ENCODE measurements at places on chromosomes 2 and 18.

DNA sequence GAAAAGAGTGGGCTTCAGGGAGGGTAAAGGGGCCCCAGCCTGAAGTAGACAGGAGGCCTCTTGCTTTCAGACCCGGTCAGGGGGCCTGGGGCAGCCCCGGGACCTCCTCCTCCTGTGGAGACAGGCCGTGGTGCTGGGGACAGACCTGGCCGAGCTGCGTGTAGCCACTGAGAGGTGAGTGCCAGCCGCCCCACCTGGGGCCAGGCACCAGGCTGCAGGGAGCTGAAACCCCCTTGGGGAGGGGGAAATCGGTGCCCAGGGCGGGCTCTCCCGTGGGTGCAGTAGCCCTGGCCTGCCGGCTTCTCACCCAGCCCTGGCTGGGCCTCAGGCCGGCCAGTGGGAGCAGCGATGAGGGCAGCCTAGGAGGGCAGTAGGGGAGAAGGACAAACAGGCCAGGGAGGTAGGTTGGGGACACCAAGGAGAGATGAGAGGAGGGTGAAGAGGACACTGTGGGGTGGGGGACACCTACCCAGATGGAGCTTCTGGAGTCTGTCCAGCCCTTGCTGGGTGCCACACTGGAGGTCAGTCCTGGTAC, 24.0 kb downstream of the CROCC2 start:
- DNase-seq: peak; percentile 62

DNA sequence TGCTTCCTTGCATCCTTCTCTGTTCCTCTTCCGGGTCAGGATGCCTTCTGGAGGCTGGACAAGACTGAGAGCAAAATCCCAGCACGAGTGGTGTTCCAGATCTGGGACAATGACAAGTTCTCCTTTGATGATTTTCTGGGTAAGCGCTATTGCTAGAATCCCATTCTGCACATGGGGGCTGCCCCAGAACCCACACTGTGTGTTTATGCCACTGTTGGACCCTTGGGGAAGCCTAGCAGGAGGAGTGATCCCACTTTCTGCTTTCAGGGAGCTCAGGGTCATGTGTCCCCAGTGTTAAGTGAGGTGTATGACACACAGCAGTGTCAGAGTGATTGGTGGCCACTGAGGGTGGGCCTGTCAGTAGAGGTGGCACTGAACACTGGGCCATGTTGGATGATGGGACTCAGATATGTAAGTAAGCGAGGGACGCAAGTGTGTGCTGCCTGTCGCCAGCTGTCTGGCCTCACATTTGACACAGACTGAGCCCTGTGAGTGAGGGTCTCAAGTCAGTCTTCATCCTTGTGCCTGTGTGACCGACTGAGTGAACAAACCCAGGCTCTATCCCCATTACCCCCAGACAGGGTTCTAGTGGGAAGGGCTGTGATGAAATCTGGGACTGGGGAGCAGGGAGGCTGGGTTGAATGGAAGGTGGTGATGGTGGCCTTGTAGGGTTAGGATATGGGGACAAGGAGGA, 220.9 kb downstream of the DYSF start:
- peak; percentile 57 for DNase-seq

DNA sequence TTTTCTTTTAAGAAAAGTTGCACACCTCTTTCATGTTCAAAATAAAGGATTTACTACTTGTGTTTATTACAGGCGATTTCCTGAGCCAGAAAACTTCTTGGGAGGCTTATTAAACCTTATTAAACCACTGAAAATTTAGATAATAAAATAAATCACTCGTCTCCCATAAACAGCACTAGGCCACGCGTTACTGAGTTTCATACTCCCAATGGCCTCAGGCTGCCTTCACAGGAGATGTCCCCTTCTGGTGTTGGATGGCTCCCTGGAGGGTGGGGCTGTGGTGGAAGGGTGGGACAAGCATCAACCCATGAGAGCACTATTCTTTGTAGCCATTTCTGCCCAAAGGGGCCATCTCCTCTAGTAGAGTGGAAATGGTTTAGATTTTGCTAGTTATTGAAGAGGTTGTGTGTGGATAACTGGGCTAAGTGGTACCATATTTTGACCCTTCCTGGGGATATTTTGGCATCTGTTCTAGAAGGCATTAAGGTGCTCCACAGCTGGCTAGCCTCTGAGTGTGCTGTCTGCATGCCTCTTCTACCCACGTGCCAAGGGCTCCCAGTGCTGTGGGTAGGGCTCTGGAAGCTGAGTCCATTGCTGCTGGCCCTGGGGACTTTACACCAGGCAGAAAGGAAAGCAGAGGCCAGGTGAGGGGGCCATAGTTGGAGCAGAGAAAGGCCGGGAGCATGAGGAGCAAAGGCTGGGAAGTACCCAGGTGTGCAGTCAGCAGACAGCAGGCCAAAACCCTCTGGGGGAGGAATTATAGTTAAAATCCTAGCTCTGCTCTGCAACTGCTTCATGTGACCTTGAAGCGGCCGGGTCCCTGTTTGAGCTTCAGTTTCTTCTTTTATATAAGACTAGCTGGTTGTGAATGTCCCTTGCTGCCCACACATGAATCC, 121.7 kb upstream of the SMAD2 start:
- no peak for DNase-seq

DNA sequence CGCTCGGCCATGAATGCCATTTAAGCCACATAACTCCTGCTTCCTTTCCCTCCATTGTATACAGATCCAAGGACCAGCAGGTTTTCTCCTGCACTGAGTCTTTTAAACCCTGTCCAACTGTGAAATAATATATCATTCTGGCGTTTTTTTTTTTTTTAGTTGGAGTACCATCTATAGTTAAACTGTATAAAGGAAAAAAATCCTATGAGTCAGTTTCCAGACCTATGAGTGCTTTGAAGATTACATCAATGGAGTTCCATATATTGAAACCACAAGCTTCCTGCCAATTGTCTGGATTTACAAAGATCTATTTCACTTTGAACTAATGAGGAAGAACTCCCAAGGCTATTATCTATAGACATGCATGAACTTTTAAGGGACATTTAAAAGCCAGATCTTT, 2.4 kb upstream of the MALT1 start:
- no peak for DNase-seq

GRCh38 chr2:217835931-217836891, 166.6 kb downstream of the TNS1 start:
- peak; percentile 88 for DNase-seq

GRCh38 chr2:233449921-233450863, 95.9 kb downstream of the DGKD start:
- DNase-seq: peak; percentile 63

DNA sequence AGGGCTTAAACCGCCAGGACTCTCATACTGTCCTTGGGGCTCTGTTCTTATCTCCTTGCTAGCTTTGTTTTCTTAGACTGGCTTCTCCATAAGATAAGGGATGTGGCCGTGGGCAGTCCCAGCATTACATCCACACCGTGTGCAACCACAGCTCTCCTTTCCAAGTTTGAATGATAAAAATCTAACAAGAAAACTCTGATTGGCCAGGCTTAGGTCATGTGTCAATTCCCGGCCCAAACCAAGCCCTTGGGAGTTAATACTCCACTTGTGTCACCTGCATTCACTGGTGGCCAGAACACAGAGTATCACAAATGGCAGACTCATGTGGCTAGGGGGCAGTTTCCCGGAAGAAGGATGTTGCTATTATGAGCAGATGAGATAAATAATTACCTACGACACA, 43.2 kb upstream of the KDM3A start:
- no peak for DNase-seq

GRCh38 chr2:100071335-100072043, 70.9 kb downstream of the AFF3 start:
- DNase-seq: no peak

DNA sequence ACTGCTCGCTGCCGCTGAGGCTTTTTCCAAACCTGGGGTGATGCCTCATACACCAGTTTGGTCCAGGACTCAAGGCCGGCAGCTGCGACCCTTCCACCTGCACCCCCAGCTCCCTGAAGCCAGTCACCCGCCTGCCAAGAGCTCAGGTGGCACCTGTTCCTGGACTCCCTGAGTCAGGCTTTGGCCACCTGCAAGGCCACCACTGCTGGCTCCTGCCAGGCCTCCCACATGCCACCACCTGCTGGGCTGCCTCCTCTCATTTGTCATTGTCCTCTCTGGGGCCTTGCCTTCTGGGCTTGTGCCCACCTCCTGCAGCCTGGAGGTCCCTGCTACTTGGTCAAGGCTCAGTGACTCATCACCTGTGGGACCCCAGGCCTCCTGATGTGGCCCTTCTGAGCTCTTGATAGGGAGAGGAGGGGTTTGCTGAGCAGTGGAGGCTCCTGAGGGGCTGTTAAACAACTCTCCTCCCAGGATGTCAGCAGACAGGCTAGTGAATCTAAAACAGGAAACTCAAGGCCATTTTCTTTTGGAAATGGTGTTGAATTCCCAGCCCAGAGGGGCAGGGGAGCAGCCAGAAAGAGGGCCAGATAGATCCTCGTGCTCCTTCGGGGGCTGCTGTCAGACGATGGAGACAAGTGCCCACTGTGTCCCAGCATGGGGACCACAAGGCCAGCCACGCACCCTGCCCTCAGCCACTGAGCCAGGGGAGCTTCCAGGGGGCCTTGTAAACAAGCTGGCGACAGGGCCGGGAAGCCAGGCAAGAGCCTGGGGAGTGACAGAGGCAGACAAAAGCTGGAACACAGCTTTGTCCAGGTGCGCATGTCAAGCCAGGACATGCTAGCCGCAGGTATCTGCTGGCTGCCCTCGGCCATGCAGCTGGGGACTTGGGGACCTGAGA, 416.8 kb downstream of the LRATD1 start:
- no peak for DNase-seq

DNA sequence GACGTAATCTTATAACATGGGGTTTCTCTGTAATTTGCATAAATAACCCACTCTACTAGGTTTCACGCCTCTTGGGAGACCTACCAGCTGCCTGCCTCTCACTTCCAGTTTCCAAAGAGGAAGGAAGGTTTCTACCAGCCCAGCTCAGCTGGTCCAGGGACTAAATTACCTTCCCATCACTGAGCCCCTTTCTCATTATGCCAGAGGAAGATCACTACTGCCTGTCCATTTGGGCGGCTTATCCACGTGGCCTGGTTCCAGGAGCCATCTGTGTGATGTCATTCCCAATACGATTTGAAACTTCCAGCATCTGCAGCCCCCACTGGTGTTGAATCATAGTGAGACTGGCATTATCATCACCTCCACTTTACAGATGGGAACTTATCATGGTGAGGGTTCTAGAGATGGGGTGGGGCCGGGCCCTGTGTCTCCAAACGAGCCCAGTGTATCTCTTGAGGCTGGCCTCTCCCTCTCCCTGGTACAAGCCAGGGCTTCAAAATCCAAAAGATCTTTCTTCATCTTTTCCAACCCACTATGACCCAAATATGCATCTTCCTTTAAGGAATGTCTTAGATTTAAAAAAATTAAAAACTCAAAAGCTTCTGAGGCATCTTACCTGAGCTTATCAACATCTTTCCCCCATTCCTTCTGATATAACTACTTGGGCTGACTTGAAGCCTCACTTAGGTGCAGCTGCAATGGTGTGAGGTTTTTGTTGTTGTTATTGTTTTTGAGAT, 140.8 kb downstream of the DDX1 start:
- peak; percentile 55 for DNase-seq

GRCh38 chr2:241390301-241391206, 34.5 kb downstream of the FARP2 start:
- DNase-seq: no peak

- DNase-seq: no peak
Measured at GRCh38 chr2:177329064-177329463, 63.5 kb upstream of the AGPS start.

DNA sequence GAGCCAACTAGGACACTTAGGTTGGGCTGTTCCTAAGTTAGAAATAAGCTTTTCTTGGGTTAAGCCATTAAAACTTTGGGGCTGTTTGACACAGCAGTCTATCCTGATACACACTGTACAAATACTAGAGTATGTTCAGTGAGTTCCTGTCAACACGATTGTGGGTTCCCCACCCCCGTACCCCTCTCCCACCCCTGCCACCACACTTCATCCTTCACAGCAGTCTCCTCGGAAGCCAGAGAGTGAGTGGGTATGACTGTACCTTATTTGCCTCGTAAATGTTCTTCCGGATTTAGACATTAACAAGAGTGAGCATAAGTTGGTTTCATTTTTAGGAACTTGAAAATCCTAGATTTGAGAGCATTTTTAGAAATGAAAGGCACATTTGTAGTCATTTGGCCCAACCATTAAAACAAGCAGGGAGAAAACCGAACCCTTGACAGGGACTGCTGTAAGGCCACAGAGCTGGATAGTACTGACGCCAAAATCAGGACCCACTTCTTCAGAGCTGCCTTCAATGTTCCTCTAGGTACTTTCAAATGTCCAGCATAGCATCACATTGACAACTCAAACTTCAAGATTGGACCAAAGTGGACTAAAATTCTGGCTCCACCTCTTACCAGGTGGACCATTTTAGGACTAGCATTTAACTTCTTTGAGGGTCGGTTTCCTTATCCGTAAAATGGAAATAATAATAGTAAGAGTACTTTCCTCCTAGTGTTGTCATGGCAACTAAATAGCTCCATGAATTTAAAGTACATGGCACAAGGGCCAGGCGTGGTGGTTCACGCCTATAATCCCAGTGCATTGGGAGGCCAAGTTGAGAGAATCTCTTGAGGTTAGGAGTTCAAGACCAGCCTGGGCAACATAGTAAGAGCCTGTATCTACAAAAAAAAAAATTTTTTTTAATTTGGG, 166.3 kb upstream of the SERTAD2 start:
- no peak for DNase-seq

- no peak for DNase-seq
Measured at GRCh38 chr2:124804014-124804940, 779.2 kb downstream of the CNTNAP5 start.

- DNase-seq: no peak
Measured at GRCh38 chr18:3008541-3008940, 4.4 kb downstream of the LPIN2 start.

DNA sequence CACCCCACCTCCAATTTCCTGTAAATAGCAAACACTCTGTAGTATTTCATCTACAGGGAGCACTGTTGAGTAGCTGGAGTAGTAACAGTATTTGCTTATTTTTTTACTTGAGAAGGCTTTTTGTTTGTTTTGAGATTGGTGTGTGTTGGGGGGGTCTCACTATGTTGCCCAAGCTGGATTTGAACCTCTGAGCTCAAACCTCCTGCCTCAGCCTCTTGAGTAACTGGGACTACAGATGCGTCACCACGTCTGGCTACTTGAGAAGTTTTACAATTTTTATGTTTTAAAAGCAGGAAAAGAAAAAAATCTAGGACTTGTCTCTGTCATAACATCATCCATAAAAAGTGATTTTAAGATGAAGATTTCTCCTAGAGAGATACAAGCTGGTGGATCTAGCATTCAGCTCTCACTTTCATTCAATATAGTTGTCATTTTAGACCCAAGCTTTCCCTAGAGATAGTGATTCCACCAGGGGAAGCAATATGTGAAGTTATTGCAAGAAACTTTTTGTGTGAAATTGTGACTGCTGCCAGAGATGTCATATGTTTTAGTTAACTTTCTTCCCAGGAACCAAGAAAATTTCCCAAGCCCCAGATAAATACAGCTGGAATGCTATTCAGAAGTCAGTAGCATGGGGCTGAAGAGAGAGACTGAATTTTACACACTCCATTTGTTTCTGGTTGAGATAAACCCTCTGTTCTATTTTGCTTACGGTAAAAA, 60.2 kb upstream of the MAP4K3 start:
- no peak for DNase-seq

- no peak for DNase-seq
Measured at GRCh38 chr18:35106013-35106844, 65.0 kb downstream of the MAPRE2 start.

GRCh38 chr2:125874564-125874963, 781.4 kb upstream of the GYPC start:
- no peak for DNase-seq

Data from left forelimb (tissue), 1 donor.